ENCODE measurements at places on chromosomes 7 and 10.

- no peak for DNase-seq
Observed at GRCh38 chr10:91366704-91367103, 43.4 kb upstream of the HECTD2 start.

- no peak for DNase-seq
Observed at GRCh38 chr7:128963327-128963757, 25.6 kb downstream of the IRF5 start.

- DNase-seq, result no peak
Observed at GRCh38 chr10:77500754-77501151, 136.9 kb downstream of the KCNMA1 start.

GRCh38 chr7:99446096-99446495 lies 7.4 kb downstream of the CPSF4 start:
- no peak for DNase-seq

DNA sequence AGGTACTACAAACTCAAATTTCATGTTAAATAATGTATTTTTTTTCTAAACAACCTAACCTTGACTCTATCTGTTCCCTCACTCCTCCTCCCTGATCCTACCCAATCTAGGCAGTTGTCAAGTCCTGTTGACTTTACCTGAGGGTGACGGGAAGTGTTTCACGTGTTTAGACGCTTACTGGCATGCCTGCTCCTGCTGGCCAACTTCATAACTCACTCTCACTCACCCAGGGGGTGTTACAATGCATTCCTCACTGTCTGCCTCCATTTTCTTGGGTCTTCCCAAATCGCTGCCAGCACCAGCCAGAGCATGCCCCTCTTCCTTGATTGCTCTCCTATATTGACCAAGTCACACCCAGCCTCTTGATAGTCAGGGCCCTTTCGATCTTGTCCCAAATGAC lies 28.3 kb downstream of the CRCP start:
- DNase-seq, result no peak

GRCh38 chr10:132446661-132447445 lies 49.9 kb downstream of the PWWP2B start:
- no peak for DNase-seq

DNA sequence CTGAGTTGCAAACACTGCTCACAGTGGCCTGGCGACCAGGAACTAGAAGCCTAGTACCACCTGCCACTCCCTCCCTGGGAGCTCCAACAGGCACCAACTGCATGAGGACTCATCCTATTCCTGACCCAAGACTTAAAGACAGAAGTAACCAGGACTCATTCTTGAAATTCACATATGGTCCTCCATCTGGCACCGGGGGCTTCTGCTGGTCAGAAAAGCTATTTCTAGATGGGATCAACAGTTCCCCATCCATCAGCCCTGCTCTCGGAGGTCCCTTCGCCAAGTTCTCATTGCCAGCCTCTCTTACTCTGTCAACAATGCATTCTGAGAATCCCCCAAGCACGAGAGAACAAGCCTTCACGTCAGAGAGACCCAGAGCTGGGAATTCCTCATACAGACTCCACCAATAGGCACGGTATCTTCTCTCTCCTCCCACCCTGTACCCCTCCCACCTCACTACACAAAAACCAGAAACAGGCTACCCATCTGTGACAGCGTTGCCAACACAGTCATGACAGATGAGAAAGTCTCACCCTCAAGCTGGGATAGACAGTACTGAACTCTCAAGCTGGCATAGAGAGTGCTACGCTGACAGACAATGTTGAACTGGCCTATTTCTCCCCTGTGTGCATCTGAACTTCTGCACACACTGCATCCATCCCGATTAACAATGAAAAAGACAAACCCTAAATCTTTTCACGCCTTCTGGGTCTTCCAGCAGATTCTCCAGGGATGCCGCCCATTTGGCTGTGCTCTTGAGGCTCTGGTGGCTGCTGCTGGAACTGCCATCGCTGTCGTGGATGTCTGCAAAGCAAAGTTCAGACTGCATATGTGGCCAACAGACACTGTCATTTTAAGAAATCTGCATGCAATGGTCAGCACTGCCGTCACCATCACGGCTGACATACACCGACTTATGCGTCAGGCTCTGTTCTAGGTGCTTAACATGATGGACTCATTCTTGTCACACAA lies 15.6 kb downstream of the RGS10 start:
- DNase-seq, result no peak

GRCh38 chr7:22184549-22185199 lies 172.3 kb downstream of the RAPGEF5 start:
- no peak for DNase-seq

GRCh38 chr10:3783316-3783681 lies 1.7 kb downstream of the KLF6 start:
- DNase-seq, result no peak
